ENCODE measurements at places on chromosomes 1 and 21.

DNA sequence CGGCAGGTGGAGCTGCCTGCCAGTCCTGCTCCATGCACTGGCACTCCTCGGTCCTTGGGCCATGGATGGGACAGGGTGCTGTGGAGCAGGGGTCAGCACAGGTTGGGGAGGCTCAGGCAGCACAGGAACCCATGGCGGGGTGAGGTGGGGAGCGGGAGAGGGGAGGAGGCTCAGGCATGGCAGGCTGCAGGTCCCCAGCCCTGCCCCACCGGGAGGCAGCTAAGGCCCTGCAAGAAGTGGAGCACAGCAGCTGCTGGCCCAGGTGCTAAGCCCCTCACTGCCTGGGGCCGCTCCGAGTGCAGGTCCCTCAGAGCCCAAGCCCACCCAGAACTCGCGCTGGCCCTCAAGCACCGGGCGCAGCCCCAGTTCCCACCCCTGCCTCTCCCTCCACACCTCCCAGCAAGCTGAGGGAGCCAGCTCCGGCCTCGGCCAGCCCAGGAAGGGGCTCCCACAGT is 691 bp upstream of the GBP5 start:
- no peak for DNase-seq

- no peak for DNase-seq
Observed at GRCh38 chr1:36542024-36542961, 59.6 kb upstream of the CSF3R start.

DNA sequence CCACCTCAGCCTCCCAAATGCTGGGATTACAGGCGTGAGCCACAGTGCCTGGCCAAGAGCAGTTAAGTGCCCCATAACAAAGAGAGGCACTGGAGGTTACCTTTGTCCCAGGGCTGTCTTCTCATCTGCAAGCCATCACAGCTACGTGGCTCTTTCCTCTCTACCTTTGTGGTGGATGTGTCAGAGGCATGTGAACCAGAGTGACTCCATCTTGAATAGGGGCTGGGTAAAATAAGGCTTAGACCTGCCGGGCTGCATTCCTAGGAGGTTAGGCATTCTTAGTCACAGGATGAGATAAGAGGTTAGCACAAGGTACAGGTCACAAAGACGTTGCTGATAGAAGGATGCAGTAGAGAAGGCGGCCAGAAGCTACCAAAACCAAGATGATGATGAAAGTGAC is 59.4 kb upstream of the POU2F1 start:
- DNase-seq = no peak

DNA sequence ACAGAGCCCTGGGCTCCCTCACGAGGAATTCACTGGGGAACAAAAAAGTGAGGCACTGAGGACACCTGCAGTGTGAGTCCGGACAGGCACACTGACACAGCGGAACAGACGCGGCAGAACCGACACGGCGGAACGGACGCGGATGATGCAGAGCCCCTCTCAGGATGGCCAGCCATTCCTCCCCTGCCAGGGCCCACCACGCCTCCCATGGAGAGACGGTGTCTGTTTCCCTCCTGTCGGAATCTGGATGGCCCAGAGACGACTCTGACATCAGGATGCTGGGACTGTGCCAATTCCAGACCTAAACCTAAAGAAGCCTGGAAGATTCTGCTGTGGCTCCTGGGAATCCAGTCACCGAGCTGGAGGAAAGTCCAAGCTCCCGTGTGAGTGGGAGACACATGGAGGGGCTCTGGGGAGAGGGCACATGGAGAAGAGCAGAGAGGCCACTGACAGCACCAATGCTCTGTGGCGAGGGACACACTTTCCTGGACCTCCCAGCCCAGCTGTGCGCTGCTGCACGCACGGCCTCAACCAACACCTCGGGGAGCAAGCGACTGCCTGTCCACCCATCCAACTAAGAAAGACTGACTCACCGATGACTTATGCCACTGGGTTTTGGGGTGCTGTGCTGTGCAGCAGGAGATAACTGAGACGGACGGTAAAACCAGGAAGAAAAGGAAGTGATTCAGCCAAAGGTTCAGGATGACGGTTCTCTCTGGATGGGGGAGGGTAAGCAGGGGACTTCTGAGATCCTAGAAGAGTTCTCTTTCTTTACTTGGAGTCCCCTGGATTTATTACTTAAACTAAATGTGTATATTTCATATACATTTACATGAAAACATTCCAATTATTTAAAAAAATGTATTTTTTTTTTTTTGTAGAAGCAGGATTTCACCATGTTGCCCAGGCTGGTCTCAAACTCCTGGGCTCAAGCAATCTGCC is 23.3 kb downstream of the ZBTB17 start:
- DNase-seq = no peak

DNA sequence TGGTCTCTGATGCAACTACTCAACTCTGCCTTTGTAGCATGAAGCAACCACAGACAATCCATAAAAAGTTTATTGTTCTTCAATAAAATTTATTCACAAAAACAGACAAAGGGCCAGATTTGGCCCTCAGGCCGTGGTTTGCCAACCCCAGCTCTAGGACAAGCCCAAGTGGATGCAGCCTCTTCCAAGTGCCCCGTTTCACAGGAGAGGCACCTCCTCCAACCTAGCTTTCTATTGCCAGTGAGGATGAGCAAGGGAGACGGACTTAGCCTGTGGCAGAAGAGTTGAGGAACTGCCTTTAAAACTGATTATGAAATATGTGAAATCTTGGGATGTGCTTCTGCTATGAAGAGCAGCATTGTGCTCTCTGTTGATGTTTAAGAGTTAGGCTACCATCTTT is 105.4 kb downstream of the PSMG1 start:
- DNase-seq = no peak

DNA sequence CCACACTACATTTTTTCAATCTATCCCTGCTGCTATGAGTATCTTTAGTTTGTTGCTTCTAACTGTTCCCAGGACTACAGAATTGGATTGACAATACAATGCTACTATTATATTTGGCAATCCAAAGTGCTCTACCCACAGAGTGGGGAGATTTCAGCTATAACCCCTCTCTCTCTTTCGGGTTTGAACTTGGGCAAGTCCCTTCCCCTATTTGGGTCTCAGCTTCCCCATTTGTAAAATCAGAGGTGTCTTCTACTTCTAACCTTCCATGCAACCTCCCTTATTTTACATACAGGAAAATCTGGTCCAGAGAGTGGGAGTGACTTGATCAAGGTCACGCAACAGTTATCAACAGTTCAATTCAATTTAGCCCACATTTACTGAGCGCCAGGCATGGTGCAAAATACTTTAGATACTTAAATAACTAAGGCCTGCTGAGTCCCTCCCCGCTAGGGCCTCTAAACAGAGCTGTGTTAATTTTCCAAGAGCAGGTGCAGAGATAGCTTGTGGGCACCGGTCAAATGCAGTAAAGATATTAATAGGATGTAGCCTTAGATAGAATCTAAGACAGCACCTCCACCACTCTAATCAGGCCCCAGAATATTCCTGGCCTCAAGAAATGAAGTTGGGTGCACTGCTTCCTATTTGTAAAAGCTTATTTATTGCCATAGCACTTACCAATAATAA is 9.4 kb upstream of the GPX7 start:
- DNase-seq = no peak

- DNase-seq = no peak
Observed at GRCh38 chr1:237119091-237119490, 77.1 kb downstream of the RYR2 start.

- DNase-seq = no peak
Observed at GRCh38 chr1:227735539-227736285, 477 bp downstream of the SNAP47 start.
